ENCODE measurements at places on chromosomes 7 and 10. TPM values are rescaled to one million over a fixed set of nuclear protein-coding genes. Genes with fewer than 3 reads are reported as not detected.

DNA sequence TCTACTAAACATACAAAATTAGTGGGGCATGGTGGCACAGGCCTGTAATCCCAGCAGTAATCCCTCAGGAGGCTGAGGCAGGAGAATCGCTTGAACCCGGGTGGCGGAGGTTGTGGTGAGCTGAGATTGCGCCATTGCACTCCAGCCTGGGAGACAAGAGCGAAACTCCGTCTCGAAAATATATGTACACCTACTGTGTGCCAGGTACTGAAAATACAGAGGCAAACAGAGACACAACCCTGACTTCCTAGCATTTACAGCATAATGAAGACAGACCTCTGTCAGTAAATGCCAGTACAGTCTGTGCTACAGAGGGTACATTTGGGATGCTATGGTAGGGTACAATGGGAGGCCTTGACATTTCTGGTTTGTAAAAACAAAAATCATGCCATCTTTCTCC lies 66.6 kb downstream of the ABCC2 start:
- peaks cover 6% of the 10 kb centered on the region for H3K4me1 ChIP-seq
- H3K4me3 ChIP-seq, result no peak overlapping the region
- no peak for DNase-seq
- no peaks in the 10 kb centered on the region for H3K27me3 ChIP-seq
- H3K27ac ChIP-seq, result no peak overlapping the region

- H3K4me1 ChIP-seq, result peaks cover 81% of the 10 kb centered on the region
- DNase-seq, result no peak
- no peaks in the 10 kb centered on the region for H3K27me3 ChIP-seq
Measured at GRCh38 chr10:44966816-44967509, 7.4 kb downstream of the RASSF4 start.

The SVOPL gene
- not detected for total RNA-seq

- peak overlapping the region; percentile 33 for H3K27ac ChIP-seq
- H3K4me1 ChIP-seq, result peaks cover 27% of the 10 kb centered on the region
- H3K36me3 ChIP-seq, result no peaks in the 10 kb centered on the region
- no peak overlapping the region for H3K4me3 ChIP-seq
- no peaks in the 10 kb centered on the region for H3K27me3 ChIP-seq
Measured at GRCh38 chr7:55546814-55547213, 25.5 kb downstream of the VOPP1 start.

DNA sequence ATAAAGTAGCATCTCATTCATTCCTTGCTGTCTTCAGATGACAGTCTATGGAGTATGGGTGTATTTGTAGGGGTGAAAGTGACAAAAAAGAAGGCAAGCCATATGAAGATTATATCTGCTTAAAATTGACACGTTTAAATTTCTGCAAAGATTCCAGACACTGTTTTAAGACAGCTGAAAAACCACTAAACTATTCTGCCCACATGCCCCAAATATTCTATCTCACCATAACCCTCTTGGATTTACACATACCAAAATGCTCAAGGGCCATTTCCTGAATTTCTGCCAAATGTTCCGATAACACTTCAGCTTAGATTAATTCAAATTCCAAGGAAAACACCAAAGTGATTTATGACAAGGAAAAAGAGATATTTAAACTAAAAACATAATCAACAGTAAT lies 99.9 kb upstream of the IL6 start:
- no peaks in the 10 kb centered on the region for H3K27me3 ChIP-seq
- H3K27ac ChIP-seq, result no peak overlapping the region
- no peaks in the 10 kb centered on the region for H3K4me1 ChIP-seq
- DNase-seq, result no peak

The GIMAP6 gene
- total RNA-seq, result 8.6 TPM

The LIPM gene
- not detected for total RNA-seq

The GPR85 gene
- 0.26 TPM for total RNA-seq

The SPACDR gene
- total RNA-seq, result not detected

The GIMAP5 gene
- total RNA-seq, result 11.9 TPM

GRCh38 chr10:89836840-89837164 lies 135.4 kb downstream of the KIF20B start:
- H3K4me3 ChIP-seq, result peak overlapping the region; percentile 49
- no peak overlapping the region for H3K27ac ChIP-seq
- H3K27me3 ChIP-seq, result no peaks in the 10 kb centered on the region
- peaks cover 8% of the 10 kb centered on the region for H3K4me1 ChIP-seq
- no peaks in the 10 kb centered on the region for H3K36me3 ChIP-seq
- no peak for DNase-seq

The PCBD1 gene
- total RNA-seq, result 40.5 TPM

The ZNF804B gene
- under 0.01 TPM for total RNA-seq

- H3K36me3 ChIP-seq, result no peaks in the 10 kb centered on the region
- no peaks in the 10 kb centered on the region for H3K4me1 ChIP-seq
- no peaks in the 10 kb centered on the region for H3K27me3 ChIP-seq
- H3K4me3 ChIP-seq, result no peak overlapping the region
Measured at GRCh38 chr7:135731131-135731530, 3.1 kb upstream of the SLC13A4 start.

GRCh38 chr10:10785627-10786026 lies 232.0 kb upstream of the CELF2 start:
- H3K27me3 ChIP-seq, result no peaks in the 10 kb centered on the region
- H3K36me3 ChIP-seq, result no peaks in the 10 kb centered on the region
- no peak overlapping the region for H3K4me3 ChIP-seq
- H3K27ac ChIP-seq, result no peak overlapping the region

The KMT2E gene
- total RNA-seq, result 48.5 TPM

- H3K4me3 ChIP-seq, result no peak overlapping the region
- peak overlapping the region; percentile 33 for H3K27ac ChIP-seq
- H3K4me1 ChIP-seq, result peaks cover 18% of the 10 kb centered on the region
- H3K36me3 ChIP-seq, result no peaks in the 10 kb centered on the region
- peak; percentile 24 for DNase-seq
Measured at GRCh38 chr10:66192162-66192831, 733.5 kb upstream of the LRRTM3 start.

DNA sequence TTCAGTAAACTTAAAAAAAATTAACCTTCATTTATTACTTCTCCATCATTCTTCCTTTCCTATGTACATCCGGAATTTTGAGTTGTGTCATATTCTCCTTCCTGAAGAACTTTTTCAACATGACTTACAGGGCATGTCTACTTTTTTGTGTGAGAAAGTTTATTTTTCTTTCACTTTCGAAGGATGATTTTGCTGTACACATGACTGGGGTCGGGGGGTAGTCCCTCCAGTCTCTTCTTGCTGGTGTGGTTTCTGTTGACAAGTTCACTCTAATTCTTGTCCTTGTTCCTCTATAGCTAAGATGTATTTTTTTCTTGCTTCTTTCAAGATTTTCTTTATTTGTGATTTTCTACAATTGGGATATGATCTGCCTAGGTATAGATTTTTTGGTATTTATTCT lies 55.8 kb downstream of the INPP5A start:
- H3K36me3 ChIP-seq, result no peaks in the 10 kb centered on the region
- no peaks in the 10 kb centered on the region for H3K27me3 ChIP-seq
- no peak overlapping the region for H3K4me3 ChIP-seq
- no peak for DNase-seq
- peaks cover 35% of the 10 kb centered on the region for H3K4me1 ChIP-seq

The FKBP6 gene
- total RNA-seq, result not detected

DNA sequence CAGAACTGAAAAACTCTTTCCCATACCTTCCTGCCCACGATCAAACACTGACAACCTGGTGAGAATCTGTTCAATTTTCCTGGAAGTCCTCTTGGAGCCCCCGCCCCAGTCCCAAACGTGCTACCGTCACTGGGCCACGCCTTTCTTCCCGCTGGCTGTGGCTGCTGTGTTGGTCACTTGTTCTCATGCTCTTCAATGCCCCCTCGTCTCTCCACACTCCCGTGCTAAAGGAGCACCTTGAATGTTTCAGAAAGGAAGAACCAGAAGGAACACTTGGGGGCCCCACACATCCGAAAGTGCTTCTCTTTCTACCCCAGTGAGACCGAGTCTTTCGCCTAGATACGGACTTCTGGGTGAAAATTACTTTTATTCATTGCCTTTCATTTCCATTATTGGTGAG lies 215.1 kb downstream of the DIP2C start:
- H3K27ac ChIP-seq, result no peak overlapping the region
- no peak for DNase-seq
- no peak overlapping the region for H3K4me3 ChIP-seq
- H3K27me3 ChIP-seq, result no peaks in the 10 kb centered on the region
- no peaks in the 10 kb centered on the region for H3K36me3 ChIP-seq

DNA sequence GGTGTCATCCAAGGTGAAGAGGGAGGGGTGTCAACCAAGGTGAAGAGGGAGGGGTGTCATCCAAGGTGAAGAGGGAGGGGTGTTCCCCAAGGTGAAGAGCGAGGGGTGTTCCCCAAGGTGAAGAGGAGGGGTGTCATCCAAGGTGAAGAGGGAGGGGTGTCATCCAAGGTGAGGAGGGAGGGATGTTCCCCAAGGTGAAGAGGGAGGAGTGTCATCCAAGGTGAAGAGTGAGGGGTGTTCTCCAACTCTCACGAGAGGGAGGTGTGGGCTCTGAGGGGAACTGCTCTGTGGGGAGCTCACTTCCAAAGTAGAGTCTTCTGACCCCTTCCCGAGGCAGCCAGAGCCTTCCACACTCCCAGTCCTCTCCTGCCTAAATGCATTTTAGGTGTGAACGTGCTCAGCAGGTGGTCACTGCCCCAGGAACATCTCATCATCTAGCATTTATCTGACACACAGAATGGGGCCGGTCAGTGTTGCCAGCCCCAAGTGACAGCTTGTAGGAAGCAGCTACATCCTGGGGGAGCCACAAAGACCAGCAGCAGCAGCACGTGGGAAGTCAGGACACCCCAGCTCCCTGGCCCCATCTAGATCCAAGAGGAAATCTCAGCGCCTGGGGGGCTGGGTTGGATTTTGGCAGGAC lies 323.8 kb downstream of the GLRX3 start:
- H3K4me3 ChIP-seq, result no peak overlapping the region
- no peaks in the 10 kb centered on the region for H3K27me3 ChIP-seq
- no peaks in the 10 kb centered on the region for H3K36me3 ChIP-seq
- no peak for DNase-seq

DNA sequence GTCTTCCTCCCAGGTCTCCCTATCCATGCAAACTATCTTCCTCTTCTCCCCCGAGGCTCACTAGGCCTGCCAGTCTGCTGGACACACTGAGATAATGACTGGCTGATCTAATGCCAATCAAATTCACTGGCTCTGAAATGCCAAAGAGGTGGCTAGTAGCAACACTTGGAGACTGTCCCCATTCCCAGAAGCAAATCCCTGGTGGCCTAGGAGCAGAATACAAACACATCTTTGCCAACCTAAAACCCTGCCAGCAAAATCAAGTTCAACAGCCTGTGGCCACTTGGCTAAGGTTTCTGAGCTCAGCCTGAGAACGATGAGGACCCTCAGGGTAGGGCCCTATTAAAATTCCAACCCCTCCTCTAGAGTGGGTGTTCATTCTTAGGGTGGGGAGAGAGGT lies 46.6 kb downstream of the SH3PXD2A start:
- H3K4me1 ChIP-seq, result peaks cover 13% of the 10 kb centered on the region
- H3K27ac ChIP-seq, result no peak overlapping the region
- H3K4me3 ChIP-seq, result no peak overlapping the region
- no peak for DNase-seq
- no peaks in the 10 kb centered on the region for H3K27me3 ChIP-seq
- no peaks in the 10 kb centered on the region for H3K36me3 ChIP-seq

- H3K36me3 ChIP-seq, result no peaks in the 10 kb centered on the region
- DNase-seq, result no peak
- no peak overlapping the region for H3K27ac ChIP-seq
- no peaks in the 10 kb centered on the region for H3K4me1 ChIP-seq
- H3K27me3 ChIP-seq, result no peaks in the 10 kb centered on the region
- no peak overlapping the region for H3K4me3 ChIP-seq
Measured at GRCh38 chr7:42650171-42650570, 261.7 kb downstream of the C7orf25 start.

DNA sequence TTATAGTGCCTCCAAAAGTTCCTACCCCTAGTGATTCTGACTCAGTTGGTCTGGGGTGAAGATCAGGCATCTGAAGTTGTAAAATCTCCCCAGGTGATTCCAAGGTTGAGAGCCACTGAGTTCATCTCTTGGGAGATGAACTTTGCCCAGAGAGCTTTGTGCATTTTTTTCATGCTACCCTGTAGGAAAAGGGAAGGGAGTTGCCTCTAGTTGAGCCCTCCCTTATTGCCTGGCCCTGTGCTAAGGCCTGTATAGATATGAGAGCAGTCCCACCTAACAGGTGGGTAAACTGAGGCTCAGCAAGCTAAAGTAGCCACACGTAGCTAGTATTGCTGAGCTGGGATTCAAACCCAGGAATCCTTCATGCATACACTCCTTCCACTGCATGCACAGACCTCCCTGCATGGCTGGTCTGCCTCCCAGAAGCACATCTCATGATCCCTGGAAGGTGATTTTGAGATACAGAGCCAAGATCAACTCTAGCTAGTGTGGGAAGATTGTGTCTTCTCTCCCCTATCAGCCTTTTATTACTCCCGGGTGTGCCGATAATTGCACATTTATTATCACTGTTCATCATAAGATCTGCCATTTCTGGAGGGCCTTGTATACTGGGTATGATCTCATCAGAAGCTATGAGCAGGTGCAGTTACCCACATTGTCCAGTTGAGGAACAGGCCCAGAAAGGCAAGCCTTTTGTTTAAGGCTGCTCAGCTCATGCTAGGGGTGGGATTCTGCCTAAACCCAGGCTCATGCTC lies 47.0 kb downstream of the TBATA start:
- H3K27me3 ChIP-seq, result no peaks in the 10 kb centered on the region
- H3K4me1 ChIP-seq, result no peaks in the 10 kb centered on the region

- no peak overlapping the region for H3K4me3 ChIP-seq
- no peaks in the 10 kb centered on the region for H3K27me3 ChIP-seq
- H3K36me3 ChIP-seq, result no peaks in the 10 kb centered on the region
- H3K4me1 ChIP-seq, result no peaks in the 10 kb centered on the region
- H3K27ac ChIP-seq, result no peak overlapping the region
- no peak for DNase-seq
Measured at GRCh38 chr10:124512600-124512999, 51.0 kb downstream of the LHPP start.

The KLLN gene
- total RNA-seq, result 0.99 TPM

GRCh38 chr10:85596389-85596788 lies 770.2 kb downstream of the GRID1 start:
- no peaks in the 10 kb centered on the region for H3K4me1 ChIP-seq
- DNase-seq, result no peak
- no peaks in the 10 kb centered on the region for H3K36me3 ChIP-seq
- H3K27me3 ChIP-seq, result no peaks in the 10 kb centered on the region
- H3K4me3 ChIP-seq, result no peak overlapping the region
- no peak overlapping the region for H3K27ac ChIP-seq

GRCh38 chr10:78905957-78906308 lies 162.8 kb upstream of the ZMIZ1 start:
- H3K27ac ChIP-seq, result no peak overlapping the region
- no peak for DNase-seq
- peaks cover under 1% of the 10 kb centered on the region for H3K4me1 ChIP-seq
- H3K36me3 ChIP-seq, result no peaks in the 10 kb centered on the region
- H3K4me3 ChIP-seq, result no peak overlapping the region
- no peaks in the 10 kb centered on the region for H3K27me3 ChIP-seq

GRCh38 chr7:145092766-145093165 lies 256.9 kb upstream of the TPK1 start:
- H3K27ac ChIP-seq, result no peak overlapping the region
- H3K27me3 ChIP-seq, result no peaks in the 10 kb centered on the region
- no peak overlapping the region for H3K4me3 ChIP-seq
- DNase-seq, result no peak

All from body of pancreas (tissue), 4 donors.